Type B pancreatic cell (in vitro differentiated cells): ENCODE measurements at places on chromosomes 6 and 20.

- no peak for DNase-seq
Observed at GRCh38 chr20:55174172-55174571, 698.8 kb downstream of the DOK5 start.

- no peak for DNase-seq
Observed at GRCh38 chr6:19844689-19845088, 7.5 kb downstream of the ID4 start.

GRCh38 chr20:61986762-61987321, 78.8 kb downstream of the TAF4 start:
- no peak for DNase-seq

- DNase-seq: no peak
Observed at GRCh38 chr6:159758031-159759001, 3.5 kb upstream of the ACAT2 start.

DNA sequence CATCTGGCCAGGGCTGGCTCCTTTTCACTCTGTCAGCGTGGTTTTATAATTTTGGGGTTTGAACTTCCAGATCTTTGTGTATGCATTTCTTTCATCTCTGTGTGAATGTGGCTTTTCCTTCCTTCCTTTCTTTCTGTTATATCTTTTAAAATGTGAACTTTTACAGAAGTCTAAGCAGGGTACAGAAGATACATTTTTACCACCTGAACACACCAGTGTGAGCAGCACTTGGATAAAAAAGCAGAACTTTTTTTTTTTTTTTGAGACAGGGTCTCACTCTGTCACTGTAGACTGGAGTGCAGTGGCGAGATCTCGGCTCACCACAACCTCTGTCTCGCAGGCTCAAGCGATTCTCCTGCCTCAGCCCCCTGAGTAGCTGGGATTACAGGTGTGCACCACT, 20.5 kb downstream of the CEBPB start:
- no peak for DNase-seq

DNA sequence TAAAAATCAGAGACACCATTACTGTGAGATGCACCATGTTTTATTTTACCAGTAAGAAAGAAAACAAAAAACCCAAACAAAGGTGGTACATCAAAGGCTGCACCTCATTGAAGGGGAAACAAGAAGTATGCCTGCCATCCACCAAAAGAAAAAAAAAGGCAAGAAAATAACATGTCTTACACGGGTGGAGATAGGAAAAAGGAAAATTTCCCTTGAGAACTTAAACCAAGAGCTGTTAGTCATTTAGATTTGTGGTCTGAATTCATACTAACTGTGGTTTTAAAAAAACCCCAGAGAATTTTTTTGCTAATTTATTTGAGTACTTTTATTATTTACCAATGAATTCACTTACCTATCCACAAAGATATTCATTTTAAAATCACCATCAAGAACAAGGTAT, 144.0 kb downstream of the LRRC1 start:
- DNase-seq: no peak

DNA sequence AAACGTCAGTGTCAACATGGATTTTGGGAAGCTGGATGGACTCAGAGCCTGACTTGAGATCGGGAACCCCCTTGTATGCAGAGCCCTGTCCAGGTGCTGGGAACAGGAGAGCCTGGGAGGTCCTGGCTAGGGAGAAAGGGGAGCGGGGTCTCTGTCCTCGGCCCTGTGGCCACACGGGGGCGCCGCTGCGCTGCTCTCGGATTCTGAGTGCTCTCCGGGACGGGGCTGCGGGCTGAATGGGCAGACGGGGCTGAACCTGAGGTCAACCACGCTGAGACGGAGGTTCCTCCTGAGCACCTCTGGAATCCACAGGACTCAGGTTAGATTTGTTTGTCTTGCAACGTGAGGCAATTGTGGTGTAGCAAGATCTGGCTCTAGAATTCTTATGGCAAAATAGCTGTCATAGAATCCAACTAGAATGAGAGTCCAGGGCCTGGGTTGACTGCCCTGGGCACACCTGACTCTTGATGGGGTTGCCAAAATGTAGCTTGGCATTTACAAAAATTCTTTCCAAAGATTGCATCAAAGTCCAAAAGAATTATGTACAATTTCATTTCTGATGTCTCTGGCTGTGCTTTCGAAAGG, 20.6 kb upstream of the HLA-F start:
- no peak for DNase-seq

GRCh38 chr6:51725155-51725554, 362.3 kb downstream of the PKHD1 start:
- DNase-seq: no peak

DNA sequence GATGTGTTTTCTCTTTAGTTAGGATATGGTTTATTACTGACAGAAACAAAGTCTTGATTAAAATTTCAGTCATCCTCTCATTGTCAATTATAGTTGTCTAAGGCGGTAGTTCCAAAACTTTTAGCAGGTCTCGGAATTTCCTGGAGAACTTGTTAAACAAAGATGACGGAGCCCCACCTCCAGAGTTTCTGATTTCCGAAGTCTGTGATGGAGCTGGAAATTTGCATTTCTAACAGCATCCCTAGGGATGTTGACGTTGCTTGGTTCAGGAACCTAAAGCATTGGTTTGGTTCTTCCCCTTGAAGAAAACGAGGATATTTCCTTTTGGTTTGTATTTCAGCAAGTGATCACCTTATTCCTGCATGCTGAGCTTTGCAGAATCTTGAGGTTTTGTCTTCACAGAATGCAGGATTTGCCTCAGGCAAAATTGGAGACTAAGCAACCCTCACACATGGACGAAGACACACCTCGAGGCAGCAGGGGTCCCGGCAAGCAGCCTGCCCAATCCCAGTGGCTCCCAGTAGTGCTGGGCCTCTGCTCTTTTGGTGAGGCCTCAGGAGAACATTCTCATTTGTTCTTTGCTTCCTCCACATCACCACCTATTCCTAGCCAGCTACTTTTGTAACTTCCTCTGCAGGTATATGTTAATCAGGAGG, 187.1 kb upstream of the PHACTR1 start:
- DNase-seq: no peak

DNA sequence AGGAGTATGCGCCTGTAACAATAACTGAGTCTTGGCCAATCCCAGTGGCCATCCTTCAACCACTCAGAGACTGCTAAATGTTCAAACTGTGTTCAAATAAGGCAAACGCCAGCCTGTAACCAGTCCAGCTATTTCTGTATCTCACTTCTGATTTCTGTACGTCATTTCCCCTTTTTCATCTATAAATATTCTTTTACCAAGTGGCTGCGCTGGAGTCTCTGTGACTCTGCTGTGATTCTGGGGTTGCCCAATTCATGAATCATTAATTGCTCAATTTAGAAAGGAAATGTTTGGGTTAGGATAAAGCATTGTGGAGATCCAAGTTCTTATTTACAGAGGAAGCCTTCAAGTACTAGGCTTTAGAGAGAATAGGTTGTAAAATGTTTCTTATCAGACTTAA, 89.8 kb upstream of the UST start:
- DNase-seq: no peak
